NCI-H1105 (cell line): ENCODE measurements at places on chromosomes 3 and 15.
A peak's percentile ranks its signal among the peaks of the same experiment; 100 is the strongest.

DNA sequence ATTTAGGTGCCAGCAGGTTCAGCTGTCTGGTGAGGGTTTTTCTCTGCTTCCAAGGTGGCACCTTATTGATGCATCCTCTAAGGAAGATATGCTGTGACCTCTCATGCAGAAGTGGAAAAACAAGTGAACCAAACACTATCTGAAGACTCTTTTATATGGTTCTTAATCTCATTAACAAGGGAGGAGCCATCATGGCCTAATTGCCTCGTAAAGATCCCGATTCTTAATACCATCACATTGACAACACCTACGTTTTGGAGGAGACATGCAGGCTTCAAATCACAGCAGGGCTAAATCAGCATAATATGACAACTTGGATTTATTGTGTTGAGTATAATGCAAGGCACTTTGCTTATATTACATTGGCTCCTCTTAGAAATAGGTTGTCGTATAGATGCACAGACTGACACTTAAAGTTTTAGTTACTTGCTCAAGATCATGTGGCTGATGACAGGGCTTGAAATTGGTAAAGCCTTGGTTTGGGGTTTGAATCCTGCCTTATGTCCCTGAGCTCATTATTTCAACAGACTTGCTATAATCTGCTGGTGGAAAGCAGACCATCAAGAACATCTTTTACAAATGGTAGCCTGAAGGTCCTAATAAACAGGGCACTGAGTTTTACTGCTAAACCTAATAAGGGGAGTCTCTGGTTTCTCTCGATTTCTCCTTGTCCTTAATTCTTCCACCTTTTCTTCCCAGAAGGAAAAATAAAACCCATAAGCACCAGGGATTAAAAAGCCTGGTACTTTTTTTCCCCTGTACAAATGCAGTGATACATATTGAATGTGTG is 88.2 kb downstream of the PTPRG start:
- no peak for DNase-seq

DNA sequence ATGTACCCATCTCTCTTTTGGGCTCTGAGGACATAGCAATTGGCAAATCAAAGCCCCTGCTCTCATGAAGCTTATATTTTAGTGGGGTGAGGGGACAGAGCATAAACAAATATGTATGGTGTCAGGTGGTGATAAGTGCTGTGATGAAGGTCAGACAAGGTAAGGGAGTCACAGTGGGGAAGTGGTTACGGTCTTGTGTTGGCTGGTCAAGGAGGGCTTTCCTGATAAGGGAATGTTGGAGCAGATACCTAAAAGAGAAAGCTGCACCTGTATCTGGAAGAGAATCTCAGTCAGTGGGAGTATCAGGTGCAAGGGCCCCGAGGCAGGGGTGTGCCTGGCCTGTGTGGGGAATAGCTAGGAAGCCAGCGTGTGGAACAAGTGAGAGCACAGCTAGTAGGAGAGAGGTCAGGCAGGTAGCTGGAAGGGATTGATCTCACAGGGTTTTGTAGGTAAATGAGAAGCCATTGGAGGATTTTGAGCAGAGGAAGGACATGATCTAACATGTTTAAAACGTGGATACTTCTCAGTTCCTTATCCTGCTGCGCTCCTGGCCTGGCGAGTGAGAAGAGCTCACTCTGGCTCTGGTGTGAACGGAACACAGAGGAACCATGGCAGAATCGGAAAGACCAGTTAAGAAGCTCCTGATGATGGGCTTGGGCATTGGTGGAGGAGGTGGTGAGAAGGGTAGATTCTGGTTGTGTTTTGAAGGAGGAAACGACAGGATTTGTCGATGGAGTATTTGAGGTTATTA is 35.5 kb downstream of the MRAS start:
- no peak for DNase-seq

DNA sequence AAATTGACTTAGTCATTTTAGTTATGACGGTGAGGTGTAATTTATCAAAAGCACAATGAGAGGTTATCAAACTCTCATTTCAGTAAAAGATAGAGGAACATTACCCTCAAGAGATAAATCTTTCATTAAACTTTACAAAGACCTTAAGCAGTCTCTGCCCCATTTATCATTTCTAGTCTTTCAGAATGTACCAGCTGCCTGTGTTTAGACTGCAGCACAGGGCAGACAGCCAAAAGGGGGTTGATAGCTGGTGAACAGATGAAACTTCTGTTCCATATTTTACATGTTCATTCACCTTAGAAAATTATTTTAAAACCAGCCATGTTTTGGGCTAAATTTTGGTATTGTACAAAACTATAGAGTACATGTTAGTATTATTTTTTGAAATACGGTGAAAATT is 514.6 kb upstream of the CNTN3 start:
- peak; percentile 27 for DNase-seq

DNA sequence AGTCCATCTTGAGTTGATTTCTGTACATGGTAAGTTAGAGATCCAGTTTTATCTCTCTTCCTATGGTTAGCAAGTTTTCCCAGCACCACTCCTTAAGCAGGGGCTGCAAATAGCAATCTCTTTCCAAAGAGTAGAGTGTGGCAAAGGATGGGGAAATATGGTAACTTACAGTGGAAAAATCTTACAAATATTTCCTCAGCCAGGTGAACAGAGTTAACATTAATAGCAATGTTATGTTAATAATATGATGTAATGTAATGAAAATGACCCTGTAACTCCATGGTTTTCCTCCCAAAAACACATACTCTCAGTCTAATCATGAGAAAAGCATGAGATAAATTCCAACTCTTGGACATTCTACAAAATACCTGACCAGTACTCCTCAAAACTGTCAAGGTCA is 30.4 kb downstream of the FSIP1 start:
- DNase-seq, result no peak

DNA sequence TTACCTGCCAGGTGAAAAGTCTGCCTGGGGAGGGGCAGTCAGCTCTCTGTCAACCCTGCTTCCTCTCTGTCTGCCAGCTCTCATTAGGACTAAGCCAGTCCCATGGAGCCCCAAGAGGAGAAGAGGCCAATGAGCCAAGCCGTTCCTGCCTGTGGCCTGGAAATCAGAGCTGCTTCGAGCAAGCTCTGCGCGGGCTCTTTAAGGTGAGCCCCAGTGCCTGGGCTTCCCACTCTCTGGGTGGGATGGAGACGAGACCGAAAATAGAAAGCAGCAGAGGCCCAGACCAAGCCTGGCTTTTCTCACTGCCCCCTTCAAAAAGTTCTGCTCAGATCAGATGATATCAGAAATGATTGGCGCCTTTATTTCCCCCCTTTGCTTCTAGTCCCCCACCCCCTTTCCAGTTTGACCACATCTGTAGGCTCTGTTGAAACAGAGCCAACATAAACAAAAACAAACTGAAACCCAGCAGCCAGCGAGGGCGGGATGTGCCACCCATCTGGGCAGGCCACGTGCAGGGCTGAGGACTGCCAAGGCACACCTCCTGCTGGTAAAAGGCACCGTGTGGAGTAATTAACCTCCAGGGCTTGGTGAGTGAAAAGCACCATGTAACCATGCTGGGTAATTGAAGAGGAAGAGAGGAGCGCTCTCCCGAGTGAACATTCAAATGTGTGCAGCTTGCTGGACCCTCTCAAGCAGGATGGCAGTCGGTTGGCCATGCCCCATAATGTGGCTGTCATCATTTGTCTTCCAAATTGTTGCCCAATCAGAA is 471.0 kb upstream of the PROK2 start:
- peak; percentile 80 for DNase-seq
